ENCODE measurements at places on chromosomes 7 and 10. TPM values are rescaled to one million over a fixed set of nuclear protein-coding genes. Genes with fewer than 3 reads are reported as not detected.

PDK4 gene
- not detected for total RNA-seq

TCAF2 gene
- total RNA-seq = 1.4 TPM

PITX3 gene
- total RNA-seq = not detected

FFAR4 gene
- total RNA-seq = not detected

CD36 gene
- total RNA-seq = 0.50 TPM

PKD2L1 gene
- total RNA-seq = not detected

SHTN1 gene
- 27.8 TPM for total RNA-seq
